ENCODE measurements at places on chromosomes 11 and 22.

GRCh38 chr11:33542921-33543320 is 157.7 kb downstream of the C11orf91 start:
- DNase-seq, result peak; percentile 39

DNA sequence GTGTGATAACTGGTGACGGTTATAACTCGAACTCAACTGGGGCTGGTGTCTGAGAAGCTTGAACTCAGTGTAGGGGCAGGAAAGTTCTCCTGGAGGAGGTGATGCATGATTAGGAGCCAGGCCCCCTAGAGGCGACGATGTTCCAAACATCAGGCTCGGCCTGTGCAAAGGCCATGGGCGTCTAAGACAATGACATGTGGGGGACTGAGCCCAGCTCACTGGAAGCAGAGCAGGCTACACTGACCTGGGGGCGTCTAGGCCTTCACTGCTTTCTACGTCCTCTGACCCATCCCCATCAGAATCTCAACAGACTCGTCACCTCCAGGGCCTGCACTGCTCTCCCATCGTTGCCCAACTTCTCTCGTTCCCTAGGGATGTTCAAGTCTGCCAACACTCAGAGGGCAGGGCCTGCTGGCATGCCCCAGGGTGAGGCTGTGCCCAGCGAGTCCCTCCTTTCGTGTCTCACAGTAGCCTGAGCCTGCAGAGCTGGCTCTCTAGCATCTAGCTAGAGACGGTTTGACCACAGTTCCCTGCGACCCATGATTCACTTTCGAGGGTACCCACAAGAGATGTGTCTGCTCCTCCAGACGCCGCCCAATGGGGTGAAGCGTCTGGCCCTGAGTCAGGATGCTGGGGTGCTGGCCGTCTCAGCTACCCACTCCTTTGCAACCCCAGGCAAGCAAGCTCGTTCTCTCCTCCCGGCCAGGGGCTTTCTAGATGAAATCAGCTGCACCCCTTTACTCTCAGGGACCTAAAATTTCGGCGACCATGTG is 1.1 kb upstream of the ATG16L2 start:
- DNase-seq, result peak; percentile 71

DNA sequence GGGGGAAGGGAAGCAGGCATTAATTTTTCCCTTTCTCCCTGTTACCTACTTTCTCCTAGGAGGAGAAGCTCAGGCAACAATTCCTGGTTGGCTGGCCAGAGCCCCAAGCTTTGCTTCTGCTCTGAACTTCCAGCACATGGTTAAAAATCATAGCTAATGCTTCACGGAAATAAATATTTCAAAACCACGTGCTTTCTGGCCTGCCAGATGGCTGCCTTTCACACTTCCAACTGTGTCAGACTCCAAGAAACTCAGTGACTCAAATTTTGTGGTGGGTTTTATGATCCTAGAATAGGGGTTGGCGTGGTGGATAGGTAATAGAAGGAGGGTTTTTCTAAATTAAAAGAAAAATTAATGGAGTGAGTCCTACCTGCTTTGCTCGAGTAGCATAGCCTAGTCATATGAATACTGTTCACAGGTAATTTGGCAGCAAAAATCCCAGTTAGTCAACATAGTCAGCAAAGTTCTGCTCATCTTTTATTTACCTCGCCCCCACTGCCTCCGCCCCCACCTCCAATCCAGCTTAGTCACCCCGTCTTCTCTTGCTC is 58.6 kb downstream of the SC5D start:
- no peak for DNase-seq

GRCh38 chr11:968822-969221 is 43.2 kb downstream of the AP2A2 start:
- no peak for DNase-seq

DNA sequence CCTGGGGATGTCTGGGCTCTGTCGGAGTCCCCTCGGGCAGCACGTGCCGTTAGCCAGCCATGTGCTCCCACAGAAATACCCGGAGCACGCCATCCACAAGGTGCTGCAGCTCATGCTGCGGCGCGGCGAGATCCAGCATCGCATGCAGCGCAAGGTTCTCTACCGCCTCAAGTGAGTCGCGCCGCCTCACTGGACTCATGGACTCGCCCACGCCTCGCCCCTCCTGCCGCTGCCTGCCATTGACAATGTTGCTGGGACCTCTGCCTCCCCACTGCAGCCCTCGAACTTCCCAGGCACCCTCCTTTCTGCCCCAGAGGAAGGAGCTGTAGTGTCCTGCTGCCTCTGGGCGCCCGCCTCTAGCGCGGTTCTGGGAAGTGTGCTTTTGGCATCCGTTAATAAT is 24.1 kb downstream of the MCM5 start:
- no peak for DNase-seq

DNA sequence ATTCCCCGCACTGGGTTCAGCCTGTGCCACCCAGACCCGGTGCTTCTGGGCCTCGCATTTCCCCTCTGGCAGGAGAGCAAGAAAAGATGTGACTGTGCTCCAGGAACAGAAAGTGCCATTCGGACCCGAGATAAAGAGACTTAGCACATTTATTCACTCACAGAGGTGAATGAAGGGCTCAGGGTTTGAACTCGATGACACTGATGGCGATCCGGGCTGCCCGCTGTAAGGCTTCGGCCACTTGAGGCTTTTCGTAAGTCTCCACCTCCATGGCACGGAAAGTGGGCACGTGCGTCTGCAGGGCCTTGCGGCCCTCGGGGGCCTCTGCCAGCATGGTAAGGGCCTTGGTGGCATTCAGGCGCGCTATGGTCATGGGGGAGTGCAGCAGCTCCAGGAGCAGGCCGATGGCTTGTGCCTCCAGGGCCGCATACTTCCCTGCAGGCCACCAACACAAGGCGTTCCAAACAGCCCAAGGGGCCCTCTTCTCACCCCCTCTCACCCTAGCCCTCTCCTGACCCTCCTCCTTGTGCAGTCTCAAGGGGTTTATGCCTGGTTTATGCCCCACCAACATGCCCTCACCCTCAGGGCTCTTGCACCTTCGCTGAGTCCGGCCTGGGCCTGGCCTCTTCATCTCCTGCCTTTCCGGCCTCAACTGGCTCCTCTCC is 10.9 kb upstream of the GNAZ start:
- peak; percentile 8 for DNase-seq

DNA sequence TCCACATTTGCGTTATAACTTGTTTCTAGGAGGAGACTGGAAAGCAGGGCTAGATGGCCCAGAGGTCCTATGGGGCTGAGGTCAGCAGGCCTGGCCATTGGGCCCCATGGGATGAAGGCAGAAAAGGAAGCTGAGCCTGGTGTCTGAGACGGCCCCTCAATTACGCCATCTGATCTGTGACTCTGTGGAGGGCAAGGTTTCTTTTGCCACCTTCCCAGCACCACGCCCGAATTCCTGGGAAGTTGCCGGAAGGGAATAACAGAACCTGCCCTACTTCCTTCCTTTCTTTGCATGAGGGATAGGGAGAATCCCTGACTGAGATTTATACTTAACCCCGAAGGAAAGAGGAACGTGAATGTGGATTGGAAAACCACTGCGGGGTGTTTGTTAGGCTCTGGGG is 118.1 kb downstream of the MPPED1 start:
- DNase-seq, result no peak

Data from activated naive CD4-positive, alpha-beta T cell treated with anti-CD3 and anti-CD28 coated beads, Interleukin-2, amount 50 U/mL, for 16 hours (primary cell).